ENCODE measurements at places on chromosomes 1 and 21.

DNA sequence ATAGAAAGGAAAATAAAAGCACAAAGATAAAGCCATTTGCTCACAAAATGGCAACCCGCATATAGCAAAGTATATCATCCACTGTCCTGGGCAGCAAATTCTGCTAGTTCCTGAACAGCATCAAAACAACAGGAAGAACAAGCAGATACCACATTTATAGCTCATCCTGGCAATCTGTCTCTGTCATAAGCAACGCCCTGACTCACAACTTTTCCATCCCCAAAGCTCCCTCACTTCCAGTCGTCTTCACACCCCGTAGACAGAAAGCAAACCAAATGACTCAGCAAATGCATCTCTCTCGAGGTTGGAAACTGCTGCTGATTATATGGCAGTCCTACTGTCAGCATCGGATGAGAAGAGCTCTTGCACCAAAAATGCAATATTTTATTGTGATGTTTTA is 65.8 kb downstream of the AK5 start:
- no peak for DNase-seq

GRCh38 chr1:230517326-230517725 is 91.2 kb upstream of the PGBD5 start:
- no peak for DNase-seq

- DNase-seq, result no peak
Observed at GRCh38 chr1:58608297-58608696, 31.2 kb upstream of the TACSTD2 start.

- DNase-seq, result no peak
Observed at GRCh38 chr1:219293410-219293809, 119.7 kb downstream of the LYPLAL1 start.

GRCh38 chr1:209527372-209527771 is 56.1 kb upstream of the CAMK1G start:
- no peak for DNase-seq

DNA sequence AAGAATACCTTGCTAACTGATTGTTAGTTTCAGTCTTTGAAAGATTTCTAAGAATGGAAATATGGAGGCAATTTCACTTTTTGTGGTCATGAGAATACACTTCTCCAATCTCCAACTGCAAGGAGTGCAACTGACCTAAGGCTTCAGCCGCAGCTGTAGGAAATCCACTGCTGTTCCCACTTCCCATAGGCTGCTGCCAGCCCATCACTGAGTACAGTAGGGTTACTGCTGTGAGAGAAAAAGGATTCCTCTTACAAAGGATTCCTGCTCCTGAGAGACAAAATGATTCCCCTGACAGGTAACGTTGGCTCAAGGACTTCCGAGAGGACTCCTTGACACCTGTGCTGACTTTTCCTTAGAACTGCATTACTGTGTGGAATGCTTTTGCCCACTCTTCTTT is 87.4 kb downstream of the ADGRL4 start:
- no peak for DNase-seq

- DNase-seq, result no peak
Observed at GRCh38 chr1:4307468-4307845, 347.0 kb upstream of the AJAP1 start.

GRCh38 chr1:27101054-27101491 is 53.9 kb downstream of the SLC9A1 start:
- no peak for DNase-seq

GRCh38 chr1:81808760-81809159 is 8.0 kb downstream of the ADGRL2 start:
- no peak for DNase-seq

Data from memory B cell (primary cell).